Stimulated activated CD4-positive, alpha-beta T cell treated with anti-CD3 and anti-CD28 coated beads, Interleukin-4, amount 100 ng/mL, for 1 hour (primary cell): ENCODE measurements at places on chromosomes 6 and 20.

DNA sequence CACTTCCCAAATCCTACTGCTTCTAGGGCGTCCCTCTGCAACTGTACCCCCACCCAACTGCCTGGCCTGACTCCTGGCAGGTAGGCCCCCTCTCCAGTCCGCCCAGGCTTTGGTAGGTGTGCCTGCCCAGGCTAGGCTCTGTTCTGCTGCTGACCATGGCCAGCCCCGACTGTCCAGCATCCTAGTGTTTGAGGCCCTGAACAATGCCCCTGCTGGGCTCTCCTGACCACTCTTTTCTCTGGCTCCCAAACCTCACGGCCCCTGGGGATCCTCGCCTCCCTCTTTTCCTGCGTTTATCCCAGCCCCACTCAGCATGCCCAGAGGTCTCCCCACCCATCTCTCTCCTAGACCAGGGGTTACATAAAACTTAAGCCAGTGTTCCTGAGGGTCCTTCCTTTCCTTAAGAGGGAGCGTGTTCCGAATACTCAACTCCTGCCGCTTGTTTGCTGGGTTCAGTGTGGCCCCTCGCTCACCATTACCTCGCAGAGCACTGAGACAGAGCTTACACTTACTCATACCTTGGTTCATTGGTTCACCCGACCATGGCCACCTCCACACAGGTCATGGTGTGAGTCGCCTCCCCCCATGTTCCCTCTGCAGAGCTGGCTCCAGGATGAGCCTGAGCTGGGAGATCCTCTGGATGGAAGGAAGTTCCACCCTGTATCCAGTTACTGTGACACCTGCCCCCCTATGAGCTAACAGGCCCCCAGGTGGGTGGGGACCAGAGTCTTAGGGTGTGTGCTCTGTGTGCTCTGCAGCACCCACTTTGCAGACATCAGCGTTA lies 21.0 kb upstream of the MYT1 start:
- no peak for DNase-seq

GRCh38 chr20:37276494-37277252 lies 12.8 kb upstream of the MANBAL start:
- no peak for DNase-seq

- DNase-seq = no peak
Observed at GRCh38 chr6:53982366-53983050, 128.7 kb upstream of the MLIP start.

- no peak for DNase-seq
Observed at GRCh38 chr6:40325791-40326190, 261.4 kb downstream of the LRFN2 start.

- DNase-seq = no peak
Observed at GRCh38 chr6:39251406-39251805, 22.1 kb upstream of the KCNK5 start.

- DNase-seq = no peak
Observed at GRCh38 chr6:51025082-51025777, 206.6 kb downstream of the TFAP2B start.

DNA sequence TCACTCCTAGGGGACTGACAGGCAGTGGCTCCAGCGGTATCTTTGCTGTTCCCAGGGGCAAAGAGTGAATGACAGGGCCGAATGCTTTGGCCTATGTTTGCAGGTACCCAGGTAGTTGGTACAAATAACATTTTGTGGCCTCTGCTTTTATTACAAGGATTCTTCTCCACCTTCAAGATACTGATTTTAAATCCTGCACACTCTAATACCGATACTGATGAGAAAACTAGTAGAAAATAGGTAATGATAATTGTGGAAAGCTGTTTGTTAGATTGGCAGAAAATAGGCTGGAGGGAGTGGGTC lies 772 bp downstream of the HINT3 start:
- DNase-seq = no peak

GRCh38 chr20:4508773-4509172 lies 212.9 kb upstream of the PRND start:
- DNase-seq = no peak

DNA sequence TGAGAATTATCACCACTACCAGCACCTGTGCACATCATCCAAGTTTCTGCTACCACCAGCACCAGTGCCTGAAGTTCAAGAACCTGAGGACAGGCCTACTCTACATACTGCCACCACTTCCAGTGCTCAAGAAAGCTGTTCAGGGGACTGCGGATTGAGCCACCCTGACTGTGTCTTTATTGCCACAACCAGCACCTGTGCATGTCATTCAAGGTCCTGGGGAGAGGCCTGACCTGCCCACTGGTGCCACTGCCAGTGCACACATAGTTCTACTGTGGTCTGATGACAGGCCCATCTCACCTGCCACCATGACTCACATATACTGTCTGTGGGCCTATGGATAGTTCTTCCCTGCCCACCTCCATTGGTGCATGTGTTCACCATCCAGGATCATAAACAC lies 559.4 kb downstream of the COL12A1 start:
- no peak for DNase-seq

GRCh38 chr6:39665861-39666260 lies 59.3 kb downstream of the KIF6 start:
- DNase-seq = no peak

DNA sequence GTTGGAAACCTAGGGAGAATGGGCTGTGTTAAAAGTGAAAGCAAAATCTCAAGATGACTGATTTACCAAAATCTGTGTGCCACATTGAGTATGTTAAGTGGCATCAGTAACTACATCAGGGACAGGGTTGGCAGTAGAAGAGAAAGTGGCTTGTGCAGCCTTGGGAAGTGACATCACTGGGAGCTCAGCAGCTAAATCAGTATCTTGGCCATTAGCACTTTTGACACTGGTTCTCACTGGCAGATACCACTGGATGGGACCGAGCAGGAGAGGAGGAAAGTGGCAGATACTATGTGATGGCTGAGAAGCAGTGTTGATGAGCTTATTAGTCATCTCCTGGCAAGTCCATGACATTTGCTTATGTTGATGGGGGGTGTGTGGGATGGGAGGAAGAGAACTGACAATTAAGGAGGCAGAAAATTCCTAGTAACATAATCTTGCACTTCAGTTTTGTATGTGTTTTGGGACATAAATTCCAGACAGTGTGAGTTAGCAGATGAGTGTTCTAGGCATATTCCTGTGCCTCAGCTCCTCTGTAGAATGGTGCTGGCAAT lies 322.2 kb downstream of the SOX4 start:
- no peak for DNase-seq

GRCh38 chr6:47355496-47355895 lies 45.8 kb upstream of the TNFRSF21 start:
- no peak for DNase-seq

- DNase-seq = no peak
Observed at GRCh38 chr20:57993716-57994431, 234.6 kb downstream of the ANKRD60 start.

- DNase-seq = no peak
Observed at GRCh38 chr6:152094992-152095592, 287.6 kb downstream of the ESR1 start.

- no peak for DNase-seq
Observed at GRCh38 chr6:34223381-34223955, 13.2 kb upstream of the HMGA1 start.

DNA sequence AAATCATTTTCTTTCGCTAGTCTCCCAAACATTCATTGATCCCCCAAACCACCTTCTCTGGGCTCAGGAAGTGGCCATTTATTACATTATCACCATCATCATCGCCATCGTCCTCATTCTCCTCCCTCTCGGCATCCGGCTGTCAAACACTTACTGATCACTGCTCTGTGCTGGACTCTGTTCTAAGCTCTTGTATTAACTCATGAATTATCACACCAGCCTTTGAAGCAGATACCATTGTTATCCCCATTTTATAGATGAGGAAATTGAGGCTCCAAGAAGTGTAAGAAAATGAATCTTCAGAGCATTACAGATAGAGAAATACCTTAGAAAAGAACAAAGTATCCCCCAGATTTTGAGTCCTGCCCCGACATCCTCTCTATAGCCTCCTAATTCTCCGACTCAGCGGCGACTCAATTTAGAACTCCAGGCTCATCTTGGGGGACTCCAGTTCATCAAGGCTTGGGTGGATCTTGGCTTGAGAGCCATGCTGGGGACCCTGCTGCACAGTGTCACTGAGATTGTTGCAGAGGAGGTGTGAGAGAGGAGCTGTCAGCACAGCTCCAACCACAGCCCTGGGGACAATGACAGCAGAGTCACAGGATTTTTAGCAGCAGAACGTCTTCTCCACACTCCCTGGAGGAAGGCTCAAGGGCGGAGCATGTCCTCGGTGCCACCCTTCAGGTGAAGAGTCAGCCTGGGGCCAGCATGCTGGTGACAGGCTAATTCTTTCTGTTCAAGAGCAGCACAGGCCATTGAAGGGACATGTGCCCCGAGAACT lies 6.6 kb upstream of the EEF1E1 start:
- no peak for DNase-seq

DNA sequence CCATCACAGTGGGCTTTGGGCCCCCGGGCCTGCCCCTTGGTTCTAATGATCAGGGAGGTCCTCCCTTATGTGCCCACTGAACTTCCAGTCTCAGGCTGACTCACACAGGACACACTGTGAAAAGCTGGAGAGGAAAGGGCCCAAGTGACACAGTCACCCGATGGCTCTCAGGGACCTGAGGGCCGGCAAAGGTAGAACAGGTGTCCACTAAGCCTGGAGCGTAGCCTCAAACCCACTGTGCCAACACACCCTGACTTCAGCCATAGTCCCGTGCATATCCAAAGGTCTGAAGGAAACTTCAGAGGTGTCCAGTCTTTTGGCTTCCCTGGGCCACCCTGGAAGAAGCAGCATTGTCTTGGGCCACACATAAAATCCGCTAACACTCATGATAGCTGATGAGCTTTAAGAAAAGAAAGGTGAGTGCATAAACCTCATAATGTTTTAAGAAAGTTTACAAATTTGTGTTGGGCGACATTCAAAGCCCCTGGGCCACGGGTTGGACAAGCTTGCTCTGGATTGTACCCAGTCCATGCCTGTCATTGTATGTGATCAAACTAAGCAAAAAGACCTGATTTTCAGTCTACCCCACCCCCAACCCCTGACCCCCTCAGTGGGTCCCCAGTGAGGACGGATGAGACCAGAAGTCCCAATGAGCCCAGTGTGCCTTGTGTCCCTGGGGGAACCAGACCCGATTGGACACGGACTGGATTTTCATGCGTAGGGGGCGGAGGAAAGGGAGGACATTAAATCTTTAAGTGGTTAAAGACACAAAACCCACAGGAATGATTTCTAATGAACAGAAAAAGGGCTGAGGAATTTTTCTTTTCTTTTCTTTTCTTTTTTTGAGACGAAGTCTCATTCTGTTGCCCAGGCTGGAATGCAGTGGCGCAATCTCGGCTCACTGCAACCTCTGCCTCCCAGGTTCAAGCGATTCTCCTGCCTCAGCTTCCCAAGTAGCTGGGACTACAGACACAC lies 6.1 kb downstream of the RAMACL start:
- no peak for DNase-seq

DNA sequence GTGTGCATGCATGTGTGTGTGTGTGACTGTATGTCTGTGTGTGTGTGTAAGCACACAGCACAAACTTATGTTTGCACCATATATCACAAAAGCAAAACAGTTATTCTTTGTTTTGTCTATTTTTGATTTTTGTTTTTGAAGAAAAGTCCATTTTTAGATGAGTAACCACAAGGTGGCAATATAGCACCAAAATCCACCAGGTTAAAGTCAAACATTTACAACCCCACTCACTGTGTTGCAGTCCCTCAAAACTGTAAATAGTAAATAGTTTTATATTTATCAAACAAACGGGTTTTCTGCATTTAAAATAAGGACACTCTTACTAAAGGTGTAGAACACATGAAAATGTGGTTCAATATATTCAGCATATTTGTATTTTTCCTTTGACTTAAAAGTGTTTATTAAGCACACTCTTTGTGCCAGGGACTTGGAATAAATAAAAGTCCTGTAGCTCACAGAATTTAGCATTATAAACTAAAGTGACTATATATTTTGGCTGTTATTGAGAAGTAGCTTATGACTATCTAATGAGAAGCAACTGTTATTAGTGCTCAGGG lies 118.5 kb downstream of the GFRAL start:
- DNase-seq = no peak

DNA sequence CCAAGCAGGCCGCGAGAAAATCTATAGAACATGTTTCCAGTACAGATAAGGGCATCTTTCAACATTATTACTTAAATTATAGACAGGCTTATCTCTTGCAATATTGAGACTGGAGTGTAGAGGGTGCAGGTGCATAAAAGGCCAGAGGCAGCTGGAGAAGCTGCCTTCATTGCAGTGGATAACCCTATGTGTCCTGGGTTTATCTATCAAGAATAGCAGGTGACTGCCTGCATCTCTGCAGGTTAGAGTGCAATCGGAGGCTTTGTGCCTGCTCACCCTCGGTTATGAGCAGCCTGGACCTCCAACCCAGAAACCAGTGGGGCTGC lies 28.7 kb upstream of the ECI2 start:
- no peak for DNase-seq

- DNase-seq = no peak
Observed at GRCh38 chr6:113886512-113886911, 29.4 kb downstream of the MARCKS start.

DNA sequence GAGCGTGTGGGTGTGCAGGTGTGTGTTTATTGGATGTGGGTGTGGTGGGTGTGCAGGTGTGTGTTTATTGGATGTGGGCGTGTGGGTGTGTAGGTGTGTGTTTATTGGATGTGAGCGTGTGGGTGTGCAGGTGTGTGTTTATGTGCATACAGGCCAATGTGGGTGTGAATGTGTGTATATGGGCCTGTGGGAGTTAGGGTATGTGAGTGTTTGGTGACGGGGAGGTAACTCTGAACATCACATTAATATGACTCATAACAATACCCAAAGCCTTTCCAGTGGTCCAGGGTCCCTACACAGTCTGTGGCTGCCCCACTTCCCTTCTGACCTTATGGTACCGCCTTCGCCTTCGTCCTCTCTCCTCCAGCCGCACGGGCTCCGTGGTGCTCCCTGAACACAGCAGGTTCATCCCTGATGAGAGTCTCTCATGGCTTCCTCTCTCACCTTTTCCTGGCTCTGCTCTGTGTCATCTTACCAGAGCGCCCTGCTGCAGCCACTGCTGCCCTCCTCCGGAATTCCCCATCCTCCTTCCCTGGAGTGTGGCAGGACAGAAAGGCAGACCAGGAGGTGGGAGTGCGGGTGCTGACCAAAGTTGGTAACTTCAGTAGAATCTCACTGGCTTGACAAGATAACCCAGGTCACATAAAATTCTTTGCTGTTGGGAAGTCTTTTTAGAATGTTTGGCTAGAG lies 80.0 kb downstream of the SLC2A10 start:
- no peak for DNase-seq

GRCh38 chr20:36644706-36645095 lies 1.3 kb downstream of the SLA2 start:
- peak; percentile 34 for DNase-seq

GRCh38 chr6:119171864-119172588 lies 93.6 kb upstream of the FAM184A start:
- no peak for DNase-seq
